NCI-H2107 (cell line): ENCODE measurements at places on chromosomes 13 and 19.

DNA sequence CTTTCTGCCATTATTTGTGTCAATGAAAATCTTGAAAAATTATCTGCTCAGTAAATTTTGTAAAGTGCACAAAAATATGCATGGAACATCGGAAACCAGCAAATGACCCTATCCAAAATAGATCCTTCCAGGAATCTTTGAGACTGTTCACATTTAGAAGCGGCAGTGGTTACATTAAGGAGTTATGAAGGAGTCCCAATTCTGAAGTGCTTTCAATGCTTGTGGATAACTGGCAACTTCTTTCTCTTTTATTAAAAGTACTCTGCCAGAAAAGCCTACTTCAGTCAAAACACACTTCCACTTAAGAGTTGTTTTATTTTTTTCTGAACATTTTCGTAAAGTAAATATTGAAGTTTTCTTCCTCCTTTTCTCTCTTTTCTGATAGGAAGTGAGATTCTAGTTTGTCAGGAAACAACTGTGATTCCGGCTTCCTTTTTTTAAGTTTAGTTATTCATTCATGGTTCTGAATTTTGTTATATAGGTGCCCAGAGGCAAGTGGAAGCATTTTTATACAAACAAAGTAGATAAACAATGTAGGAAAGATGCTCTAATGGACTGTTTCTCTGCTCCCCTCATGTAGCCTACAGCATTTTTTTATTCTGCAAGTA is 83.5 kb downstream of the PCDH9 start:
- DNase-seq, result no peak

GRCh38 chr19:19539698-19540063 is 1.6 kb downstream of the CILP2 start:
- DNase-seq, result no peak

DNA sequence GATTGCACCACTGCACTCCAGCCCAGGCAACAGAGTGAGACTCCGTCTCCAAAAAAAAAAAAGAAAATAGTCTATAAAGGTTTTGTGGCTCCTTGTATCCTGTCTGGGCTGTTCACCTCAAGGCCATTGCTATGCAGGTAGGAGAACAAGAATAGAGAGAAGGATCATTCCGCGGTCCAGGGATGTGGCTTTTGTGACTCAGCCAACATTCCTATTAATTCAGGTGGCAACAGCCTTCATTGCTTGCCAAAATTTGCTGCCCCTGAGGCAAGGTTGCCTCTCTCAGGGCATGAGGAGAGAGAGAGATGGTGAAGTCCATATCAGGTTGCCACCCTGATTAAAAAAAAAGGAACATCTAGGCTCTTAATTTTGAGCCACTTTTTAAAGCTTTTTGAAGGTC is 8.0 kb downstream of the ZNF551 start:
- DNase-seq, result no peak

- DNase-seq, result no peak
Measured at GRCh38 chr13:95060014-95060519, 241.2 kb downstream of the ABCC4 start.

DNA sequence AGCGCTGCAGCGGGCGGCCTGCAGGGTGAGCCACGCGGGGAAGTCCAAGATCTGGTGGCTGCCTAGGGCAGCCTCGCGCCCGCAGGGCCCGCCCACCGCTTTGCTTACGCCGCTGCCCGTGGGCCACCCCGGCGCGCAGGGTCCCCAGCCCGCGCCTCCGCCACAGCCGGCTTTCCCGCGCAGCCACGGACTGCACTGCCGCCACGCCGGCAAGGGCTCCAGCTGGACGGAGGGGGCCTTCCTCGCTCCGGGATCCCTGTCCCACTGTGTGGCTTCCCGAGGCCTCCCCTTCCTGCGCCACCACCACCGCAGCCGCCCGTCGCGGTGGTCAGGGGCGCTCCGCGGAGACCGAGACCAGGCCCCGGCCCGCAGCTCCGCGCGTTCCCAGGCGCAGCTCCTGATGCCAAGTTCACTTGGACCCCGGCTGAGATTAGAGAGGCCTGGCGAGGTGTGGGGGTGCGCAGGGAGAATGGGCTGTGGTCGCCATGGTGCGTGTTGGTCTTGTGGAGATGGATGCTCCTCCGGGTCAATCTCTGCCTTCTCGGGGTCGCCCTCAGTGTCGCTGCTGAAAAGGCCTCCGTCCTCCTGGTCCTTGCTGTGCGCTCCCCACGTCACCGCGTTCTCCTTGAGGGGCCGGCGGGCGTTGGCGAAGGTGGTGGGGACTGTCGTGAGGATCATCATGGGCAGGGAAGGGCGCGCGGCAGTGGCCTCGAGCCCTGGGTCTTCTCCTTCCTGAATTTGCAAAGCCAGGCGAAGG is 17.9 kb upstream of the RNF17 start:
- DNase-seq, result no peak

DNA sequence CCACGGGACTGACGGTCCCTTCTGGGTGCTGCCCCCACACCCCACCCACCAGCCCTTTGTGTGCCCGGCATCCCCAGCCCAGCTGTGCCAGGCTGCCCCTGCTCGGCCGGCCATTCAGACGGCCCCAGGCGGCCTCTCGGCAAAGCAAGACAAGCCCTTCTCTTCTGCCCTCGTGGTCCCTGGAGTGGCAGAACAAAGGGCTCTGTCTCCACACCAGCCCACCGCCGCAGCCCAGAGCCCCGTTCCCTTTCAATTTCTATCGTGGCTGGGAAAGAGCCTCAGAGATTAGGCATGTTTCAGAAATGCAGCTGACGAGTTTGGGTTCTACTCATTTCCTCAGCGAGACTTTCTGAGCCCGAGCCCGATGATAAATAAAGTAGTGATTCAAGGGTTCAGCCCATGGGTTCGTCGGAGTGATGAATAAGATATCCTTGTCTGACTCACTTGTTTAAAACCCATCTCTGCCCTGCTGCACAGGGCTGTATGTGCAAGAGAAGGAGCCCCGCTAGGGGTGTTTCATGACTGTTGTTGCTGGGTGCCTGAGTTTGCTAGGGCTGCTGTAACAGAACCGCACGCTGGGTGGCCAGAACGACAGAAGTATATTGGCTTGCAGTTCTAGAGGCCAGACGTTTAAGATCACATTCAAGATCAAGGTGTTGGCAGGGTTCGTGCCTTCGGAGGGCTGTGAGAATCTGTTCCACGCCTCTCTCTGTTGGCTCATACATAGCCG is 4.3 kb downstream of the MYO9B start:
- no peak for DNase-seq

GRCh38 chr13:78607409-78608251 is 4.3 kb upstream of the POU4F1 start:
- DNase-seq, result no peak

DNA sequence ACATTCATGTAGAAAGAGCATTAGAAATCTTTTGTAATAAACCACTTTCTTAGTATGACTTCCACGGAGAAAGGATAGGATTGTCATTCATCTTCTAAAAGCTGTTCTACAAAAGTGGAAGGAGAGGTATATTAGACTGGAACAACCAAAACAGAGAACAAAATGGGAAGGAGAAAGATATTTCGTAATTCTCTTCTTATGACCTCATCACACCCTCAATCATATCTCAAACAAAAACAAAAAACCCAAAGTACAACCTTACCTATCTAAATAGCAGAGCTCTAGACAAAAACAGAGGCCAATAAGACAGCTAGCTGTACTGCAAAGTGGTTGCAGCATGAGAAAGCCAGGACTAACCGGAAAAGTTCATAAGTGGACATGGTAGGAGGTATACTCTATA is 46.3 kb downstream of the DACH1 start:
- no peak for DNase-seq

DNA sequence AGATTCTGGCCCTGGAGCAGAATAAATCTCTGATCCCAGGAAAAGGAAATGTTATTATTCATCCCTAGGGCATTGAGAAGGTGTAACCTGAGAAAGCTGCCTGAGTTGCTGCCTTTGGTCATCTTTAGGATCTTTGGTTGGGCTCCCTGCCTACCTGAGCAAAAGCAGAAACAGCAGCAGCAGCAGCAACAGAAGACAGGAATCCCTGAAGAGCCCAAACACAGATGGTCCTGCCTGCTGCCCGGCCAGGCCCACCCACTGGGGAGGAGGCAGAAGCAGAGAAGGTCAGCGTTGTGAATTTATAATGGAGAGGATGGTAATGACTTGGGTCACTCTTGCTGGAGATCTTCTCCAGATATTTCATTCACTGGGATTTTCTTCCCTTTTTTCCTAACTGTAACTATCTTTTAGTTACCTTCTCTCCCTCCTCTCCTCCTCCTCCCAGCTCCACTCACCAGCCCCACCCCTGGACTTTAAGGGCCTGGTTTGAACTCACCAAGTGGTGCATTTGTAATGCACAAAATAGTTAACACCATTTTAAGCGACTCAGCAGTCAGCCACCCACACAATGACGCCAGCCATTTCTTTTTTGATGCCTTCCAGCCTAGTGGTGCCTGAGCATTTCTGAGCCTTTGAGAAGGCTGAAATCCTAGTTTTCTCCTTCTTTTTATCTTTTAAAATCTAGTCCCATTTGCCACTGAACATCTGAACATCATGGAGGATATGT is 91.7 kb downstream of the HSPH1 start:
- no peak for DNase-seq

- DNase-seq, result no peak
Measured at GRCh38 chr19:49205114-49205513, 47.5 kb downstream of the TRPM4 start.

GRCh38 chr13:105838231-105838630 is 697.2 kb downstream of the EFNB2 start:
- no peak for DNase-seq

DNA sequence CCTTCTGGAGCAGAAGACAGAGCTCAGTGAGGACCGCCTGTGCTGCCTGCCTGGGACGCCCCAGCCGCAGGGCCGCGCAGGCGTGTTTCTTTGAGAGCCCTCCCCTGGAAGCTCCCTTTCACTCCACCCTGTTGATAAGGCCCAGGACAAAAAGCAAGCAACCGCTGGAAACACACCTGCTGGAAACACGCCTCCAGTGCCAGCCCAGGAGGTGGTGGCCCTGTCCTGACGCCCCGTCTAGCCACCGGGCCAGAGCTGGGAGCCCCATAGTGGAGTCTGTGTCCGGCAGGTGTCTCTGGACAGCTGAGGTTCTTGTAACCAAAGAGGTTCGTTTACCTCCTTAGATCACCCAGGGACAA is 173.8 kb downstream of the KATNAL1 start:
- no peak for DNase-seq

DNA sequence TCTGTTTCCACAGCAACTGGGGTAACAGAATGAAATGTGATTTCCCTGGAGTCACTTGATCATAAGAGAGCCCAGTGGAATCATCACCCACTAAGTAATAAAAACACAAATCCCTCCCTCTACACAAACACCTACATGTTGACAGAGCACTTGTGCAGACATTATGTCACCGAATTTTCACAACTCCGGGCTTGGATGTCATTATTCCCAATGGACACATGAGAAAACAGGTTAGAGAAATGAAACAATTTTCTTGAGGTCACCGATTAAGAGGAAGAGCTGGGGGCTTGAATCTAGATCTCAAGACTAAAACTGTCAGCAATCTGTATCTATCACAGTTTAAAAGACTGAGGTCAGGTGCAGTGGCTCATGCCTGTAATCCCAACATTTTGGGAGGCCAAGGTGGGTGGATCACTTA is 3.1 kb downstream of the XRCC1 start:
- DNase-seq, result no peak

DNA sequence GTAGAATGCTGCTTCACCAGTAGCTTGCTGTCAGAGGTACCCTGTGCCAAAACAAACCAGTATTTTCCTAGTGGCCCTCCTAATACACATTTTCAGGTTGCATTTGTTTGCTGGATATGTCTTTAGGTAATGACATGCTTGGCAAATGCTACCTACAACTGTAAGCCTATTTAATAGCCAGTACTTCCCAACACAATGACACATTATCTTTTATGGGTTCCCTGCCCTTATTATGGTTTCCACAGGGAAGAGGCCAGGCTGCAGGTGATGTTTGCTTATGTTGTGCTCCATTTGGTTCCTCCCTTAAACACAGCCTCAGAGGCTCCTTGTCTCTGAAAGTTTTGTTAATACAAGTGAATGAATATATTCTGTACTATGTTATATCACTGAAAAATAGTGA is 24.7 kb downstream of the FRY start:
- DNase-seq, result peak; percentile 19
